Body of pancreas (tissue), 4 donors: ENCODE measurements at places on chromosomes 3 and 15.

DNA sequence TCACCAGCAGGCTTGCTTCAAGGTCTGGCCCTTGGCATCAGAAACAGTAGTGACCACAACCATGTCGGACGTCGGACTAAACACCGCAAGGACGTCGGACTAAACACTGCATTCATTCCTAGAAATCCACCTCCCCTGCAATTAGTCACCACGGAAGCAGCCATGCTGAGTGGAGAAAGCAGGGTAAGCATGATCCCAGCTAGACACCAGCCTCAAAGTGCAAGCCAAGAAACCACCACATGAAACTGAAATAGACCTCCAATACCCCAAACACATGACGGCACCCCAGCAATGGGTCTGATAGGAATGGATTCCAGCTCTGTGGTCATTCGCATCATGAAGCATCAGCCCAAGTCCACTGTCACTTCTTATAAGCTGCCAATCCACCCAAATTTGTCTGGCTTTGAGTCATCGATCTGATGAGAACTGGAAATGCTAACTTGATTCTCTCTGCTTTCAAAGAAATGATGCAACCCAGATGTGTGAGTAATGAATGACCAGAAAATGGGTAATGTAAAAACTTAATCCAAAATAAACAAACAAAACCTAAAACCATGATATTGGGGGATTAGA, 348.3 kb upstream of the TMCO5A start:
- no peak for DNase-seq

DNA sequence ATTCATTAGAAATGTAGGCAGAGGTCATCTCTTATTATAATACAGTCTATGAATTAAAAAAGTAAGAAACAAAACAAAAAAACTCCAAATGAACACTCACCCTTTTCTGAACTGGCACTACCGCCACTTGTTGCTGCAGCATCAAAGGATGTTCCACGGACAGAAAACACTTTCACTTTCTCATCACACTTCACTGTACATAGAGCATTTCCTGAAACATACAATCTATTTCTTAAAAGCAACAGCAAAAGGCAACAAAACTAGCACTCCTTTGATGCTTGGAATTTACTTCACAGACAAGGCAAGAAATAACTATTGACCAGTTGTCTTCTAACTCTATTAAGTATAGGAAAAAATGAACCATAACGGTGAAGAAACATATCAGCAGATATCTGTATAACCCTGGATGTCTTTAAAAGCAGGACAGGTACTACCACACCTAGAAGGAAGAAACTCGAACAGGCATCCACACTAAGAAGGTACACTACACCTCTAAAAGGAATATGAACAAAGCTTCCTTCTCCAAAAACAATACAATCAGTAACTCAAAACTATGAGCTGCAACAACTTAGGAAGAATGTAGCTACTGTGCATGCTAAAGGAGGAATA, 24.9 kb downstream of the ETFA start:
- no peak for DNase-seq

- no peak for DNase-seq
These were observed 236.6 kb downstream of the FGF12 start for GRCh38 chr3:192490720-192491119.

GRCh38 chr15:58217460-58217859, 79.3 kb downstream of the AQP9 start:
- DNase-seq, result no peak

DNA sequence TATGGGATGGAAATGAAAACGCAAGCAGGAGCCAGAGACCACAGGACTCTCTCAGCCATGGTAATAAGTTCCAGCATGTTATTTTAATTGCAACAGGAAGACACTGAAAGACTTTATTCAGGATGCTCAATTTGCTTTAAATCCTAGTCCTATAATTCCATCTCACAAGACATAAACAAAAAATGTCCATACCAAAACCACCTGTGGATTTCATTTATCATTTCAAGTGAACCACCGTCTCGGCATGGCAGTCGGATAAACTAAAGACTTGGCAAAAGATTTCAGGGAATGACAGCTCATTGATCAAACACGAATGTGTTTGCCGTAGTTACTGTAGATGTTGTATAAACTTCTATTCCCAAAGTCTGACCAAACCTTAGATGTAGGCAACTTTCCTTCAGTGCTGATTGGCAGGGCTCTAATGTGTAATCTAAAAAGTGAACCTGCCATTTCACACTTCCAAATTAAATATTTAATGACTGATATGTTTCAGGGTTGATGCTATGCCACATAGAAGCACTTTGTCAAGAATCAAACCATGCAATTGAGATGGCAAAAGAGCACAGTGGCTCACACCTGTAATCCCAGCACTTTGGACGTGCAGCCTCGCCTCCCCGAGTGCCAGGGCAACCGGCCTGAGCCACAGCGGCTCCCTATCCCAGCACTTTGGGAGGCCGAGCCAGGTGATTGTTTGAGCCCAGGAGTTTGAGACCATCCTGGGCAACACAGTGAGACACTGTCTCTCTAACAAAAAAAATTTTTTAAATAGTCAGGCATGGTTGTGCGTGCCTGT, 331.7 kb downstream of the MAGI1 start:
- DNase-seq, result no peak

GRCh38 chr15:43134157-43134635, 810 bp downstream of the TMEM62 start:
- no peak for DNase-seq

GRCh38 chr15:72685925-72686794, at the start of the genes BBS4 and HIGD2B:
Gene BBS4 (plus strand): TSS chr15:72686207. CDS start chr15:72686228, 21 bp downstream.
Gene HIGD2B (minus strand): TSS chr15:72686182. CDS start chr15:72676374, 9,808 bp downstream.
- peak; percentile 88 for DNase-seq

DNA sequence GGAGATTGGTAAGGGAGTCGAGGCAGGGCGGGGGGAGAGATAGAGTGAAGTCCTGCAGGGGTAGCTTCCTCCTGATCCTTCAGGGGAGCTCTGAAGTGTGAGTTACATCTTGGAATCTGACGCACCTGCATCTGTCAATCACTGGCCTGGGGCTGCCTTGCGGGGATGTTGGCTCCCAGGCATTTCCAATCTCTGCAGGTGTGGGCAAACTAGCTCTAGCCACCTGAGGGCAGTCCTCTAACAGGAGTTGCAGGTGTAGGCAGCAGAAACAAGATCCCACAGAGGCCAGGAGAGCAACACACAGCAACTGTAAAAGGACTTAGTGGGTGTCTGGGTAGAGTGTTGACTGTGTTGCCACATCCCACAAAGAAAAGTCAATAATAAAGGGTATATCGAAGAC, 63.6 kb downstream of the ZNF621 start:
- DNase-seq, result no peak

GRCh38 chr15:44779761-44780160, 43.4 kb downstream of the TRIM69 start:
- no peak for DNase-seq

- DNase-seq, result no peak
These were observed 63.5 kb upstream of the KLF13 start for GRCh38 chr15:31262901-31263671.

DNA sequence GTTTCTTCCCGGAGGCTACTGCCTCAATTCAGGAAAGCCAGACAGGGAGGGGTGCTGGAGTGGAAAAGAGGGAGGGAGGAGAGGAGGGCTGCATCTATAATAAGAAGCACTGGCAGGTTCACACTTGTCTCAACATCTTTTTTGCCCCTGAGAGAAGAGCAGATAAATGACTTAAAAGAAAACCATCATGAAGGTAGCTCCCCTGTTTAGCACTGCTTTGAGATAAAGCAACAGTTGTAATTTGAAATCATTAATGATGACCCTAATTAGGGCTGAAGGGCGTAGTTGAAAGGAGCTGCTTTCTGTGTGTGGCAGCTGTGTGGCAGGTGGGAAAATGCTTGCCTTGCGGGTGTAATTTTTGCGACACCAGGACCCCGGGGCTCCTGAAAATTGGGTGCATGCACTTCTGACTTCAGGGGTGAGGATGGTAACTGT, 222.8 kb upstream of the IL12A start:
- DNase-seq, result no peak

- no peak for DNase-seq
These were observed 95.1 kb upstream of the ZBED2 start for GRCh38 chr3:111690242-111690641.

GRCh38 chr3:13243586-13243985, 170.4 kb upstream of the IQSEC1 start:
- no peak for DNase-seq

- DNase-seq, result no peak
These were observed 26.1 kb upstream of the ZCWPW2 start for GRCh38 chr3:28322464-28322863.

DNA sequence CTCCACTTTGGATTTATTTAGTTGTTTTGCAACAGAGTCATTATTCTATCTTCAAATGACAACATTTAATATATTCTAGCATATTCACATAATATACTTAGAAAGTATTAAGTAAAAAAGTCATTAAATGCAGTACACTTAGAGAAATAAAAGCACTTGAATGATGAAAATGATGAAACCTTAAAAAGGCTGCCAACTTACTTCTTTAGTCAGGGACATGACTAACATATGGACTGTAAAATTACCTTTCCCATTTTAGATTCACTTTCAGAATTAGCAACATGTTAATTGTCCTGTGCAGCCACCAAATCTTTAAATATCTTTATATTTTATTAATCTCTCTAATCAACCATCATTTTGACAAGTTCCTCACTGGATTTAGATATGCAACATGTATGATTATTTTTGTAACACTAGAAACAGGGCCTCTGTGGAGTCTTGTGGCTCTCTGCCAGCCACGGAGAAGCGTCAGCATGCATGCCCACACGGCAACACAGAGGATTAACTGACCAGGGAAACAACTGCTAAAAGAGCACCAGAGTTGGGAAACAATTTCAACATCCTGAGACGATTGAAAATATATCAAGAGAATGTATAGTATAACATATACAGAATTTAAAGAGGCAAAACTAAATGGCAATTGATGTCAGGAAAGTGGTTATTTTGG, 95.7 kb downstream of the ANO10 start:
- no peak for DNase-seq

- DNase-seq, result no peak
These were observed 473.6 kb upstream of the PROK2 start for GRCh38 chr3:72258361-72259141.

DNA sequence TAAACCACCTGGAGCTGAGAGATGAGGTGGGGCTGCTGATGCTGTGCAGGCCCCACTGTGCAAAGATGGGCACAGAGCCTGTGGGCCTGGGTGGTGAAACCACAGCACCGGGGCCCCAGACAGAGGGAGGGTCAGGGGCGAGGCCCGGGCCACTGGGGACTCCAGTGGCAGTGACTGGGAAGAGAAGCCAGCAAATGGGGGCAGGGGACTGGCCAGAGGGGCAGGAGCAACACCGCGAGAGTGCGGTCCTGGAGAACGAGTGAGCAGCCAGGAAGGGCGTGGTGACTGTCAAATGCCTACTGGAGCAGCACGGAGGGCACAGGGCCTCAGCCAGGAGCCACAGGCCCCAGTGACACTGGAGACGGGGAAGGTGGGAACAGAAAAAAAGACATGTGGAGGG, 39.8 kb downstream of the HCN4 start:
- DNase-seq, result no peak

DNA sequence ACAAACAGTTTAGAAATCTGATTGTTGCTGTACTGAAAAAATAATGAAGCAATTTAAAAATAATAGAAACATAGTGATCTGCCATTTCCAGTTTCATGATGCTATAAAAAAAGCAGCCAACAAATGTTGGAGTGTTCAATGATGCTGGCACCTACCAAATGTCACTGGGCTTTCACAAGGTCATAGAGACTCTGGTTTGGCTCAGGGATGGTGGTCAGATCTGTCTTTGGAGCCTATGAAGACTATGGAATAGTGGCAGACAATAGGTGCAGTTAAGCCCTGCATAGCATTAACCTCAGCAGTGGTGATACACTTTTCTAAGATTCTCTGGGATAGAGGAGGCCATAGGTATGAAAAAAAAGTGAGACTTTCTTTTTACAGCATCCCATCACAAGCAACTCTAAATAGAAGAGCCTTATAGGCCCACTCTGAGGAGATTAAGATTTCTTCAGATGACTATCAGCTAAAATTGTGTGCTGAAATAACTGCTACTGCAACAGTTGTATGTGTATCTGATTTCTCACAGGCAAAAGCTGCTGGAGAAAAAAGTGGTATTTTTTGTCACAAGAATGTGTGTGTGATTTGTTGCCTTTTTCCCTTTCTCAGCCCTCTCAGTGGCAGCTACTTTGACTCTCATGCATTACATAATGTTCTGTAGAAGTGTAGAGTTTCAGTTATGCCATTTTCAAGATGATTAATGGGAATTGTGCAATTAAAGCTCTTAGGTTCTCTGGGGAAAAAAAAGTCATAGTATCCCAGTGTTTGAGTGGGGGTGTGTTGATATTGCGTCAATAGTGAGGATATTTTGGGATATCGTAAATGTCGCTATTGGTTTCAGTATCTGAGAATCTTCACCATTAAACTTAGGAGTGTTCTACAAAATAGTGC, 137.4 kb downstream of the MBNL1 start:
- no peak for DNase-seq

DNA sequence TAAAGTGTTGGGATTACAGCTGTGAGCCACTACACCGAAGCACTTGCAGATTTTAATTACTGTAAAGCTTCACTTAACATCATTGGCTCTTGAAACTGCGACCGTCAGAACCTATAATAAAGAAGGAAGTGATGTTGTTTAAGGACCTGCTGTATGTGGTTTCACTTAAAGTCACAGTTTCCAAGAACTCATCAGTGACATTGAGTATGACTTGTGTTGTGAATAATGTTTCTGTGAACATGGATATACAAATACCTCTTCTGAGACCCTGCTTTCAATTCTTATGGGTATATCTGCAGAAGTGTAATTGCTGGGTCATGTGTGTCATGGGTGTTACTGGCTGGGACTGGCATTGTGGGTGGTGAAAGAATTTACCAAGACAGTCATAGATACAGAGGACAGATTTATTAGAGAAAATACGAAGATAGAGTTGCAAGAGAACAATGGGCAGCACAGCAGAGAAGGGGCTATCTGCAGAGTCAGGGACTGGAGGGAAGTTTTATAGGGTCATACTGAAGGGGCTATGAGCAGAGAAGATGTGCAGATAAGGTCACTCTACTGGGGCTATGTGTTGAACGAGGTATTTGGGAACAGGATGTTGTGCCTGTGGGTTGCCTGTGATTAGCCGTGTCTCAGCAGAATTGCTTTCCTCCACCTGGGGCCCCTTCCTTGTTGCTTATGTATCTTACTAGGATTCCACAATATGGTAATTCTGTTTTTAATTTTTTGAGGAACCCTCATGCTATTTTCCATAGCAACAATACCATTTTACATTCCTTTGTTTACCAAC, 4.5 kb downstream of the NDUFB5 start:
- no peak for DNase-seq

- no peak for DNase-seq
These were observed 249.7 kb upstream of the CNTN4 start for GRCh38 chr3:1848935-1849334.

GRCh38 chr3:141594357-141594756, 107.5 kb downstream of the RASA2 start:
- DNase-seq, result no peak

GRCh38 chr3:127374086-127375010, 86.5 kb upstream of the PRR20G start:
- DNase-seq, result no peak

GRCh38 chr3:160373655-160374054, 25.4 kb downstream of the IFT80 start:
- DNase-seq, result no peak

- no peak for DNase-seq
These were observed 1.3 kb upstream of the CHRNB4 start for GRCh38 chr15:78642331-78642730.

GRCh38 chr3:168714609-168715240, 619.0 kb upstream of the GOLIM4 start:
- no peak for DNase-seq
